ENCODE measurements at places on chromosomes 5 and 9.

DNA sequence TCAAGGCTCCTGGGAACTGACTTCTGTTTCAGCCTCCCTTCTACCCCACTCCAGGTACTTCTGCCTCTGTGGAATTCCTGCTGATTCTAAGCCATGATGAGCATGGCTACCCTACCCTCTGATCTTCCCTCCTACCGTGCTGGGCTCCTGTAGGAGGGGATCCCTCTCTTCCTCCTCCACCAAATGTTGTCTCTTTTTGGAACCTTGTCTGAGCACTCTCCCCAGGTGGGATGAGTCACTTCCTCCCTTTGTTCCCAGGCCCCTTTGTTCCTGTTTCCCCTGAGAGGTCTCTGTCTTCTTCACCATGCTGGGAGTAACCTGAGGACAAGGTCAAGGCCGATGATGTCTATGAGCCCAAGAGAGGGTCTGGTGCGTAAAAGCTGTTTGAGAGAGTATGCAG, 213.2 kb downstream of the GABBR2 start:
- DNase-seq = no peak

GRCh38 chr5:155148694-155149093, 135.1 kb downstream of the KIF4B start:
- DNase-seq = no peak

DNA sequence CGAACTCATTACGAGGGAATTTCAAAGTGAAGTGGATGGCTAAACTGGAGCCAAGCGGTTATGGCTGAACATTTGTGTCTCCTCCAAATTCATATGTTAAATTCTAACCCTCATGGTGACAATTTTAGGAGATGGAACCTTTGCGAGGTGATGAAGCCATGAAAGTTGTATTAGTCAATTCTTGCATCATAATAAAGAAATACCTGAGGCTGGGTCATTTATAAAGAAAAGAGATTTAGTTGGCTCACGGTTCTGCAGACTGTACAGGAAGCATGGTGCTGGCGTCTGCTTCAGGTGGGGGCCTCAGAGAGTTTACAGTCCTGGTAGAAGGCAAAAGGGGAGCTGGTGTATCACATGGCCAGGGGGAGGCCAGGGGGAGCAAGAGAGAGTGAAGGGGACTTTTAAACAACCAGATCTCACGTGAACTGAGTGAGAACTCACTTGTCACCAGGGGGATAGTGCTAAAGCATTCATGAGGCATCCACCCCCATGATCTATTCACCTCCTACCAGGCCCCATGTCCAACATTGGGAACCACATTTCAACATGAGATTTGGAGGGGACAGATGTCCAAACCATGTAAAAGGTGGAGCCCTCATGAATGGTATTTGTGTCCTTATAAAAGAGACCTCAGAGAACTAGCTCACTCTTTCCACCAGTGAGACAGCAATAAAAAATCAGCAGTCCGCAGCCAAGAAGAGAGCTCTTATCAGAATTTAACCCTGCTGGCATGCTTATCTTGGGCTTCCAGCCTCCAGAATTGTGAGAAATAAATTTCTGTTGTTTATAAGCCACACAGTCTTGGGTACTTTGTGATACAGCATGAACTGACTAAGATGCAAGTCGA, 143.4 kb downstream of the MTRR start:
- DNase-seq = no peak

DNA sequence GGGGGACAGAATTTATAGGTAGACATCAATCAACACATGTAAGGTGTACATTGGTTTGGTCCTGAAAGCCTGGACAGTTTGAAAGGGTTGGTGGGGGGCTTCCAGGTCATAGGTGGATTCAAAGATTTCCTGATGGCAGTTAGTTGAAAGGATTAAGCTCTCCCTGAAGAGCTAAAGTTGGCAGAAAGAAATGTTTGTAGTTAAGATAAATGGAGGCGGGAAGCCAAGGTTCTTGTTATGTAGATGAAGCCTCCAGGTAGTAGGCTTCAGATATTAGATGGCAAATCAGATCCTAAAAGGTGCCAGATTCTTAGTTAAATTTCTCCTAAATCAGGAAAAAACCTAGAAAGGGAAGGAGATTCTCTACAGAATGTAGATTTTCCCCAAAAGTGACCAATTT, 9.0 kb upstream of the LRRTM2 start:
- no peak for DNase-seq

GRCh38 chr5:158026304-158027031, 167.5 kb upstream of the CLINT1 start:
- peak; percentile 11 for DNase-seq

- no peak for DNase-seq
These were observed 22.3 kb downstream of the ZBTB34 start for GRCh38 chr9:126882746-126883145.
